ENCODE measurements at places on chromosomes 7 and 10.

- DNase-seq: no peak
Observed at GRCh38 chr7:71868797-71869196, 543.3 kb downstream of the CALN1 start.

GRCh38 chr10:36771725-36772124 is 353.7 kb upstream of the ANKRD30A start:
- DNase-seq: no peak

- no peak for DNase-seq
Observed at GRCh38 chr7:152956006-152956405, 196.5 kb downstream of the ACTR3B start.

GRCh38 chr7:31416381-31416870 is 75.9 kb upstream of the NEUROD6 start:
- no peak for DNase-seq

DNA sequence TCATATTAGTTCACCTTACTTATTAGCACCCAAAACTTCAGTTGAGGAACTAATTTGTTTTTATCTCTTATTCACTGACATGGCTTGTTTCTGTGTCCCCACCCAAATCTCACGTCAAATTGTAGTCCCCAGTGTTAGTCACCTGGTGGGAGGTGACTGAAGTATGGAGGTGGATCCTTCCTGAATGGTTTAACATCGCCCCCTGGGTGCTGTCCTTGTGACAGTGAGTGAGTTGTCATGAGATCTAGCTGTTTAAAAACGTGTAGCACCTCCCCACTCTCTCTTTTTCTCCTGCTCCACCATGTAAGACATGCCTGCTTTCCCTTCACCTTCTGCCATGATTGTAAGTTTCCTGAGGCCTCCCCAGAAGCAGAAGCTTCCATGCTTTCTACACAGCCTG is 75.0 kb upstream of the HECTD2 start:
- no peak for DNase-seq

- no peak for DNase-seq
Observed at GRCh38 chr10:113427236-113427735, 125.6 kb upstream of the HABP2 start.

GRCh38 chr7:36928311-36928710 is 204.0 kb upstream of the AOAH start:
- DNase-seq: no peak

GRCh38 chr7:78912781-78913180 is 540.7 kb downstream of the MAGI2 start:
- no peak for DNase-seq

- DNase-seq: no peak
Observed at GRCh38 chr7:79227044-79227443, 226.4 kb downstream of the MAGI2 start.

DNA sequence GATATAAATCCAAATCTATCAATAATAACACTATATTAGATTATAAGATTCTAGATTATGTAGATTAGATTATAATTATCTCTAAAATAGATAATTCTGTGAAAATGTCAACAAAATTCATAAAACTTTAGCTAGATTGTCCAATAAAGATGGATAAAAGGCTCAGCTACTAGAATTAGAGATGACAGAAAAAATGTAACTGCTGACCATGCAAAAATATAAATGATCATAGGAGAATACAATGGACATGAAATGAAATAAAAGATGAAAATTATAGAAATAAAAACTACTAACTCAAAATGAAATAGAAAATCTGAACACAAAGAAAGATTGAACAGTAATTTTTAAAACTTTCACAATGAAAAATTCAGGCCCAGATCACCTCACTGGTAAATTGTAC is 1332.1 kb upstream of the CELF2 start:
- no peak for DNase-seq

- DNase-seq: no peak
Observed at GRCh38 chr7:46139079-46139478, 218.0 kb upstream of the IGFBP3 start.

- DNase-seq: no peak
Observed at GRCh38 chr10:86393362-86393761, 26.8 kb upstream of the GRID1 start.

DNA sequence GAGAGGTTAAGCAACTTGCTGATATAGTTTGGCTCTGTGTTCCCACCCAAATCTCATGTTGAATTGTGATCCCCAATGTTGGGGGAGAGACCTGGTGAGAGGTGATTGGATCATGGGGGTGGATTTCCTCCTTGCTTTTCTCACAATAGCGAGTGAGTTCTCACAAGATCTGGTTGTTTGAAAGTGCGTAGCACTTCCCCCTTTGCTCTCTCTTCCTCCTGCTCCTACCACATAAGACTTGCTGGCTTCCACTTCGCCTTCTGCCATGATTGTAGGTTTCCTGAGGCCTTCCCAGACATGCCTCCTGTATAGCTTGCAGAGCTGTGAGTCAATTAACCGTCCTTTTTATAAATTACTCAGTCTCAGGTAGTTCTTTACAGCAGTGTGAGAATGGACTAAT is 13.5 kb upstream of the ZNRF2 start:
- DNase-seq: no peak

DNA sequence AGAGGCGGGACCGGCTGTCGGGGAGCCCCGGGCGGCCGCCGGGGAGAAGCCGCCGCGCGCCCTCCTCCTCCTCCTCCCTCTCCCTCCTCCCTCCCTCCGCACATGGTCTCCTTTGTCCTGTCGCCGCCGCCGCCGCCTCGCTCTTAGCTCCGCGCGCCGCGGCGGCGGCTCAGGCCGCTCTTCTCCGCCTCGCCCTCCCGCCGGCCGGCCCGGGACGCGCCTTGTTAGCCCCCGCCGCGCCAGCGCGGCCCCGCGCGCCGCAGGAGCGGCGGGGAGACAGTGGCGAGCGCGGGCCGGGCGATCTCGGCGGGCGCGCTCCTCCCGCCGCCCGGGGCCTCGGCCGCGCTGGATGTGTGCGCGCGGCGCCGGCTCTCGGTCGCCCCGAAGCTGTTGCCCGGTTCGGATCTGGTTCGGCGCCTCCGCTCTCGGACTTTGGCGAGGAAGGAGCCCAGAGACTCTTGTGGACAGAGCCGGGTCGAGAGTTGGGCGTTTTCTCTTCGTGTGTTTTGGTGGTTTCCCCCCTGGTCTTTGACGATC is 437.4 kb upstream of the GALNT17 start:
- no peak for DNase-seq

GRCh38 chr10:90592638-90593302 is 265.1 kb downstream of the HTR7 start:
- DNase-seq: no peak

DNA sequence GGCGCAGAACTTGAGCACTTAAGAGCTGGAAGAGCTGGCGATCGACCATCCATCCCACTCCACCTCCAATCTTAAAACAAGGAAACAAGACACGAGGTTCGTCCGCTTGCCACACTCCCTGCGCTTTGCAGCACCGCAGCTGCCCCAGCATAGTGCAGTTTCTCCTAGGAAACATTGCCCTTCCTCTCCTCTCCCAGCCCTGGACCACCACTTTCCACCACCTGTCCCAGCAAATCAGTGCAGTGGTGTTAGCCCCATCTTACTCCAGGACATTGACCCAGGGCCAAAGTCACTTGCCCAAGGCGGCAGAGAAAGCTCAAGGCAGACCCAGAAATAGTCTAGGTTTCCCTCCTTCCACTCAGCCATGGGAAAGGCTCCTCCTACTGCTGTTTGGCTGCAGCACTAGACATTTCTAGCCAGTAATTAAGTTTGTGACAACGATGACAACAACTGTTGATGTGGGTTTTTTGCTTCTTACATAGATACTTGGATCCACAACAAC is 1.5 kb upstream of the PARD3 start:
- no peak for DNase-seq

DNA sequence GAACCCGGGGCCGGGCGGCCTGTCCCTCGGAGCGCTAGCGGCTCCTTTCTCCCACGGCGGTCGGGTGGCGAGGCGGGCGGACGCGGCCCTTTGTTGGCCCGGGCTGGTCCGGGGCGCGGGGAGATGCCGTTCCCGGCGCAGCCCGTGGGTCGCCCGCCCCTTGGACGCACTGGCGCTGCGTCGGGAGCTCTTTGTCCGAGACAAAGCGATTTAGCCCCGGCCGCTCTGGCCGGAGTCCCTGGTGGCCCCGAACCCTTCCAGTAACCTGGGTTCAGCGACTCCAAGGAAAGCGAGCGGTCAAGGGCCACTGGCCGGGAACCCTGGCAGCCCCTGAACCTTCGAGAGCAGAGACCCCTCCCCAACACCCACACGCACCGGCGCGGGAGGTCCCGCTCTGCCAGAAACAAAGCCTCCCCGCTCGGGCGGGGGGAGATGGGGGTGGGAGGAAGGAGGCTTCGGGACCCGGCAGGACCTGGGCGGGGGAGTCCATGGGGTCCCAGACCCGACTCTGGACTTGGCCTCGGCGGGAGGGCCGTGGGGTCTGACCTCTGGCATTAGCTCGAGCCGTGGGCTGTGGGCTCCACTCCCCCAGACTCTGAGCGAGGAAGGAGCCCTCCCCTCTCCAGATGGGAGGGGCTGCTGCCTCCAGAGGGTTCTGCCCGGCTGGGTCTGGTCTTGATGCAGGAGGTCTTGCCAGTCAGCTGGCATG is 836 bp downstream of the DPYSL4 start:
- DNase-seq: no peak

GRCh38 chr10:33612551-33612950 is 278.1 kb upstream of the NRP1 start:
- no peak for DNase-seq

- no peak for DNase-seq
Observed at GRCh38 chr7:33273356-33273755, 144.0 kb downstream of the BBS9 start.

- no peak for DNase-seq
Observed at GRCh38 chr10:34232481-34232880, 582.6 kb downstream of the PARD3 start.

- no peak for DNase-seq
Observed at GRCh38 chr7:80330434-80330833, 181.4 kb downstream of the GNAT3 start.

- DNase-seq: no peak
Observed at GRCh38 chr7:138358850-138359341, 101.2 kb upstream of the TRIM24 start.

DNA sequence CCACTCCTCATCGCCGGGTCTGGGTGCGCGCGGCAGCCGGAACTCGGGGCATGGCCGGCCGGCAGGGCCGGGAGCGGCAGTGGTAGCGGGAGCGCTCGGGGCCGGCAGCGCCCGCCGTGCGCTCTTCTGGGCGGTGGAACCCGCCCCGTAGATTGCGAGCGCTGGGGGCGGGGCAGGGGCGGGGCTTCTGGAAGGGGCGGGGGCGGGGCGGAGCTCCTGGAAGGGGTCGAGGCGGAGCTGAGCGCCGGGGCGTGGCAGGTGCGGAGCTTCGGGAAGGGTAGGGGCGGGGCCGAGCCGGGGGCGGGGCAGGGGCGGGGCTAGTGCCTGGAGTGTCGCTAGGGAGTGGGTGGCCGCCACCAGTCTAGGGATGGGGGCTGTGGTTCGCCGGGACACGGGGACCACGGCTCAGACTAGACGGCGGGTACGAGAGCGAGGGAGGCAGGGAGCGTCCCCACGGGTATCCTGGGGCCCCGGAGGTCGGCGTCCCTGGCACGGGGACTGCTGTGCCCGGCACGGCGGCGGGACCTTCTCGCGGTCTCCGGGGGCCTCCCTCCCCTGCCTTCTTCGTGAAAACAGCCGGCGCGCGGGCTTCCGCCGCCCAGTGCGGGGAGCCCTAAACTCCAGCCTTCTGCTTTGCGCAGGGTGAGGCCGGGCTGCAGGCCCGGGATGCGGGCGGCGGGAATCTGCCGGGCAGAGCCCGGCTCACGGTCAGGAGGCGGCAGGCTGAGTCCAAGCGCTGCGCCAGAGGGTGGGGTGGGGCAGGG is at the start of gene STK32C:
Gene STK32C (minus strand): TSS at position 128 of the 764 bp plus-strand sequence. CDS start 117 bp downstream, at position 11.
- no peak for DNase-seq

All from cortex of kidney (tissue), 1 donor.